ENCODE measurements at places on chromosomes 4 and X.

GRCh38 chr4:177348348-177348747, 38.7 kb downstream of the NEIL3 start:
- no peak for DNase-seq

DNA sequence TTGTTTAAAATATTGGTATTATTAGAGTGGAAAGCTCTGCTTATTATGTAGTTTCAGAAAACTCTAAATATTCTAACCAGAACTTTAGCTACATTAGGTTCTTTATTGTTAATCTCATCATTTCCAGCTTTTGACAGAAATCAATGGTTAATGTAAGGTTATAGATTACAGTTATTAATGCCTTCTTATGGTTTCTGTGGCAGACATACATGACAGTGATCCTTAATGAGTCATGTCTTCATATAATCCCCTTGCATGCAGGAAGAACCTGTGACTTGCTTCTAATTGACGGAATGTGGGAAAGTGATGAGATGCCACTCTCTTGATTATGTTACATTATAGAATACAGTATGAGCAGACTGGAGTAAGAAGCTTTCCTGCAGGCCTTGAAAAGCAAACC, 23.5 kb downstream of the KLHL8 start:
- no peak for DNase-seq

GRCh38 chr4:96407738-96408463, 568.0 kb downstream of the PDHA2 start:
- no peak for DNase-seq

DNA sequence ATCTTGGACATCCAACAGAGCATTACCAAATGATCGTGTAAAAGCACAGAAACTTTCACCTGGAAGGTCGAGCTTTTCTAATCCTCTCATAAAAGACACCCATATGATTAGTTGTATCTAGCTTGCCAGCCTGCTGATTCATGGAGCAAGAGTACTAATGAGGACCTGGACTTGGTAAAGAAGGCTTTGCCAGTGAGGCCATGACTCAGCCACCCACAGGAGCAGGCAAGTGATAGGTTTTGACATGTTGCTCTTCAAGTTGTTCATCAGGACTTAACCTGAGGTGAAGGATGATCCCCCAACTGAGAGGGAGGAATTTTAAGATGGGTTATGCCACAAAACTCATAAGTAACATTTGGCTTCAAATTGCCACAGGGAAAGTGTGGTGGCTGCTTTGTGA, 24.7 kb upstream of the EPGN start:
- no peak for DNase-seq

DNA sequence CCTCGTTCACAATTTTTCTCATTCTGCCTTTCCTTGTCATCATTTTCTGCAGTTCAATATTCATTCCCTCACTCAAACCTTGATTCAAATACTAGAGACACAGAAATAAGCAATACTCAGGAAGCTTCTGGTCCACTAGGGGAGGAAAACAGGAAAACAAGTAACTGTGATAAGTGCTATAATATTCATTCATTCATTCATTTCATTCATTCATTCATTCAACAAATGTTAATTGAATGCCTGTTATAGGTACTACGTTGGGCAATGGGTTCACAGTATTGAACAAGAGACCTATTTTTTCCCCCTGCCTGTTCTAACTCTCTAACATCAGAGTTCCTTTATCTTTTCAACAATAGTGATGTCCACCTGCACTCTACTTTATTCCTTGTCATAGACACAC, 104.0 kb downstream of the HDAC8 start:
- DNase-seq: no peak

DNA sequence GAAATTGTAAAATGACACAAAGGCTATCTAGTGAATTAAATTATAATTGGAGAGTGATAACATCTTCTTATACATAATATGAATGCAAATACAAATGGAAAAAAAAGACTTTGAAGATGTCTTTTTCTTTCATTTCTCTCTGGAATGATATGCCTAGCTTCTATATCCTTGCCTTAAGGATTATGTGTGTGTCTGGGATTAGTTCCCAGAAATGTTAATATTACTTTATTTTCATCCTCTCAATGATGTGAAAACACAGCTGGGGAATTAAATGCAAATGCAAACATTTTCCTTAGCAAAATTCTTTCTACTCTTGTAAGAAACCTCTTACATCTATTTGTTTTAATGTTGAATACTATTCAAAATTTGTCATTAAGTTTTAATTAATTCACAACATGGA, 441.9 kb downstream of the FSTL5 start:
- no peak for DNase-seq

GRCh38 chr4:155705664-155706063, 39.0 kb downstream of the GUCY1A1 start:
- no peak for DNase-seq

DNA sequence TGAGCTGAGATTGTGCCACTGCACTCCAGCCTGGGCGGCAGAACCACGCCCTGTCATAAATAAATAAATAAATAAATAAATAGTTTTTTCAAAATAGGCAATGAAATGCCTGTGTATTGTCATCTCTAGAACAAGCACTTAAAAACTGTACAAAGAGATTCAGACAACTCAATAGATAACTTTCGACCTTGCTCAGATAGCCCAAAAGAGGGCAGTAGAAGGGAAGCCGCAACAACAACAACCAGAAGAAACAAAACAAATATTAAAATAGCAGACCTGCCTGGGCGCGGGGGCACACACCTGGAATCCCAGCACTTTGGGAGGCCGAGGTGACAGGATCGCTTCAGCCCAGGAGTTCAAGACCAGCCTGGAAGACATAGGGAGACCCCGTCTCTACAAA, 9.4 kb upstream of the CLDN34 start:
- no peak for DNase-seq

- DNase-seq: no peak
These were observed 14.6 kb downstream of the PHF8 start for GRCh38 chrX:54029529-54030143.

- no peak for DNase-seq
These were observed 656.3 kb downstream of the RPA4 start for GRCh38 chrX:97539970-97540519.

GRCh38 chrX:48460606-48461005, 9.5 kb downstream of the SLC38A5 start:
- DNase-seq: no peak

GRCh38 chrX:135295238-135295943, 13.9 kb upstream of the ETDC start:
- no peak for DNase-seq

DNA sequence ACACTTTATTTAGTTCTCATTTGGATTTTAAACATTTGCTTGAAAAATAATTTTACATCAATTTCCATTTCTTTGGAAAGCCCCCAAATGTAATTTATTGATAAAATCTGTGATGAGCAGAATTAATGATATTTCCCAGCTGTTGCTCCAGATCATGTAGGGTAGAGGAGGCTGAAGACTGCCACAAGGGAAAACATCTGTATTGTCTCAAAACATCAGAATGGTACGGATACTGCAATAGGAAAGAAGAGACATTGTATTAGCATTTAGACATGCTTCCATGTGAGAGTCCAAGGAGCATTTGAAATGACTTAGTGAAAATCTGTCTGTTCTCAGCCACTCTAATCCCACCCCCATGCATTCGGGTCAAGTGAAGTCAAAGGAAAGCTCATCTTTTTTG, 14.4 kb downstream of the ADH1A start:
- DNase-seq: no peak

DNA sequence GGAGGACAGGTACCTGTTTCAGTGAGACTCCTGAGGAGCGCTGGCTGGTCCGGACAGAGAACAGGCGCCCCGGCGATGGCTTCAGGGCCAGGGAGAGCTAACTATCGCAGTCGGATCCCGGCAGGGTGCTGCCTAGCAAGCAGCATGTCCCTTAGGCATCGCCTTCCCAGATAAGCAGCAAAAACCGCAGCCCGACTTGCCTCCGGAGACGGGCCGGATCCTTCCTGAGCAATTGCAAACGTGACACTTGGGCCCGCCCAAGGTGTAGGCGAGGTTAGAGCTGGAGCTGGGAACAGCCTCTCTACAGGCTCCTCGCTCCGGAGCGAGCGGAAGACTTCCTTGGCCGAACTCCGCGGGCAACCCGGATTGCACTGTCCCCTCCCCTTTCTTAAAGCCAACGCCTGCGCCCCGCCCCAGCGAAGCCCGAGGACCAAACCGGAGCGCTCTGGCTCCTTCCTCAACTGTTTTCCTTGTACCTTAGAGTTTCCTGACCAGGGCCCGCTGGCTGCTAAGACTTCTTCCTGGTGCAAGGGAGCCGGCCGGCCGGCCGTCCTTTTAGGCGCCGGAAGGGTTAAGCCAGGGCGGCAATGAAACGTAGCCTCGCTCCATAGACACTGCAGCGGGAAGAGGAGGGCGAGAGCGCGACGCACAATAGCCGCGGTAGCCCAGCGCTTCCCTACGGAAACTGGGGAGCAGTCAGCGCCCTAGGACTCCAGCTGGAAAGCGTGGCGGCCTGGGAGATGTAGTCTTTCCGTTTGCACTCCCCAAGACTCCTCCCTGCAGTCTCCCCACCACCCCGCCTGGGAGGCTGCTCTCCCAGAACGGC, at the start of gene OPHN1:
OPHN1 (minus strand) TSS at position 341 of the 826 bp plus-strand sequence. CDS start 475 bp downstream, outside the sequence.
- no peak for DNase-seq

GRCh38 chrX:72031118-72031517, 100.6 kb downstream of the RTL5 start:
- DNase-seq: no peak

- DNase-seq: no peak
These were observed 137.8 kb downstream of the RAPGEF2 start for GRCh38 chr4:159240687-159241086.

- DNase-seq: no peak
These were observed 346.3 kb downstream of the FBXW7 start for GRCh38 chr4:152189451-152190179.

DNA sequence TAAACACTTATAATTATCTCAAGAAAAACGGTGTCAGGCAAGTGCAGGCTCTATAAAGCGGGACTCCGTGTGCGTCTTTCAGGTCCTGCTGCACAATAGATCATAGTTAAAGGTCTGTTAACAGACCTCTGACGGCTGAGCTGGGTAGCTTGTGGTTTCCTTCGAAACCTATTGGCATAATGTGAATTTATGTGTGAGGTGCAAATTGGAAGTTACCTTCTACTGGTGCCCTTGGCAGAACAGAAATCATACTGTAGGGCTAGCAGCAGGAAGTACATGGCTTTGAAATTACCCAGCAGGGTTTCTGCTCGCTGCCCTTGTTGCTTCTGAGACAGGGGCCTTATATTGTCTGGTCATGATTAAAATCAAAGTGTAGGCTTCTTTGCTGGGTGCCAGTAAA, 216.4 kb upstream of the HAND2 start:
- no peak for DNase-seq

DNA sequence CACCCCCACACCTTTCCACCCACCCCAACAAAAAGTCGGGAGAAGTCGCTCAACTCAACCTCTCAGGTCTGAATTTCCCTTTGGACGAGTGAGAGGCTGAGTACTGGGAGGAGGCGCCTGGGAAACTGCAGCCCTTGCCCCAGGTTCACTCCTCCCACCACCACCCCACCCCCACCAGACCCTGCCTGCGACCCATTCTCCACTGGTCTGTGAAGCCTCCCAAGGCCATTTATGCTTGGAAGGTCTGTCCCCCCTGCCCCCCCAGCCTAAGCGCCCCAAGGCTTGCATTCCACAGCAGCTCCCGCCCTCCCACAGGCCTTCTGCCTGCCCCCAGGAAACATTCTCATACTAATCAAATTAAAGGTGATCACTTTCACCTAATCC, 27.2 kb downstream of the ELF4 start:
- DNase-seq: no peak

GRCh38 chrX:85359051-85359450, 20.4 kb downstream of the POF1B start:
- DNase-seq: no peak

DNA sequence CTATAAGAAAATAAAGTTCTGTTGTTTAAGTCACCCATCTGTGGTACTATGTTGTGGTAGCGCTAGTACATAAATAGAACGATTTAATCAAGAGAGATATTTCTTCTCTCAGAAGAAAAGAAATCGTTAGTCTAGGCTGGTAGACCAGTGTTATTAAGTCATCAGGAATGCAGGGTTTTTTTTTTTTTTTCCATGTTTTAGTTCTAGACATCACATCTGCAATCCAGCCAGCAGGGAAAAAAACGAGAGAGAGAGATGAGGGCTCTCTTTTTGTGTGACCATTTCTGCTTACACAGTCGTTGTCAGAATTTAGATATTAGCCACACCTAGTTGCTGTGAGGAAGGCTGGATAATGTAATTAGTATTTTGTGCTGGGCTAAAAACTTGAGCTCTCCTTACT, 417.4 kb downstream of the TMA16 start:
- DNase-seq: no peak

DNA sequence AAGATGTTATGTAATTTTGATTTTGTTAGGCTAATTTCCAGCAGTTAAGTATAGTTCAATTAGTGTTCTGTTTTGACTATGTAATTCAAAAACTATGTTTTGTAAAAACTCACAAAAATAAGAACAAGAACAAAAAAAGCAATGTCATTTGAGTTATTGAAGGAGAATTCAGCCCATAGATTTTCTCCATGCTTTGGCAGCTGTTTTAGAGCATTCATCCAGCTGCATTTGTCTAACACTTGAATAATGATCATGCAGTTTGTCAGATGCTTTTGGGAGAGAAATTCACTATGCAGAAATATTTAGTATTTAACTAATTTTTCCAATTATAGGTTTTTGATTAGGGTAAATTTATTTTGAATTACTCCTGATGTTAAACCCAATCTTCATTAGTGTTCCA, 14.2 kb downstream of the CPE start:
- DNase-seq: no peak

DNA sequence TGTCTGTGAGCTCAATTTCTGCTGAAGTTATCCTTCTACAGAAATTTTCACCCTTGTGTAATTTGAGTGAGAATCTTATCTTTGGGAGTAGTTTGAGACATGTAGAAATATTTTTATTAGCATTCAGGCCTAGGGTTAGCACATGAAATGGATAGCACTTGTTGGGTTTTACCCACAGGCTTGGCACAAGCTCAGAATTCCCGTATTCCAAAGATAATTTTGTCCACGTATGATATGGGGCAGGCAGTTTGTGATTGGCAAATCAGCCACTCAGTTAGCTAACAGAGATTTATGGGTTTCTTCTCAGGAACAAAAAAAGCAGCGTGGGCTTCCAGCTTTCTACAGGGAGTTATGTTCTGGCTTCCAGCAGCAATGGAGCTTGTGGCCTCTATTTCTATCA, 117.9 kb upstream of the DCAF8L1 start:
- DNase-seq: no peak

DNA sequence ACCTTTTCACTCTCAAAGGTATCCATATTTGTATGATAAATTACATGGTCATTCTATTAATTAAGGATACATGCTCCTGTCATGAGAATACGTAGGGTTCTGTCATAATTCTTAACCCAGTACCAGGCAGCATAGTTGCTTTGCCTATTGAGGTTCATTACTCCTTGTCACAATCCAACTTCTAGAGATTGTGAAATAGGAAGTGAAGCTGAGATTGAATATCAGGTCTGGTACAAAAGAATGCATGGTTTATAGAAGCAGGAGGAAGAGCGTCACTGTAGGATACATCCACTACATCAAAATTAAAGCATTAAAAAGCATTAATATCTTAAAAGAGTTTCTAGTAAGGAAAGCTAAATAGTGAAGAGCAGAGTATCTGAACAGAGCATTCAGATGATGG, 647.0 kb downstream of the IQCM start:
- no peak for DNase-seq

GRCh38 chr4:173014113-173014558, 154.5 kb upstream of the GALNT7 start:
- no peak for DNase-seq
